Upper lobe of right lung (tissue), 1 donor: ENCODE measurements at places on chromosomes 5 and 9. TPM values are rescaled to one million over a fixed set of nuclear protein-coding genes. Genes with fewer than 3 reads are reported as not detected.
A peak's percentile ranks its signal among the peaks of the same experiment; 100 is the strongest.

DNA sequence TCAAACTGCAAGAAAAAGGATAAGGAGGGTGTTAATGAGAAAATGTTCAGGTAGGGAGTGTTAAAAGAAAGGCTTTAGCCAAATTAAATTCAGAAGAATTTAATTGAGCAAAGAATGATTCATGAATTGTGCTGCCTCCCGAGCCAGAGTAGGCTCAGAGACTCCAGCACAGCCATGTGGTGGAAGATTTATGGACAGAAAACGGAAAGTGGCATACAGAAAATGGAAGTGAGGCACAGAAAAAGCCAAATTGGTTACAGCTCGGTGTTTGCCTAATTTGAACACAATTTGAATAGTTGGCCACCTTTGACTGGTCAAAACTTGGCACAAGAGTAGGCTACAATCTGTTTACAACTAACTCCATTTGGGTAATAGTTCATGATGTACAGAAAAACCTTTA, 9.6 kb upstream of the SLC30A5 start:
- H3K4me1 ChIP-seq, result no peaks in the 10 kb centered on the region
- no peaks in the 10 kb centered on the region for H3K36me3 ChIP-seq
- H3K27me3 ChIP-seq, result no peaks in the 10 kb centered on the region

Gene RLN2
- not detected for total RNA-seq

DNA sequence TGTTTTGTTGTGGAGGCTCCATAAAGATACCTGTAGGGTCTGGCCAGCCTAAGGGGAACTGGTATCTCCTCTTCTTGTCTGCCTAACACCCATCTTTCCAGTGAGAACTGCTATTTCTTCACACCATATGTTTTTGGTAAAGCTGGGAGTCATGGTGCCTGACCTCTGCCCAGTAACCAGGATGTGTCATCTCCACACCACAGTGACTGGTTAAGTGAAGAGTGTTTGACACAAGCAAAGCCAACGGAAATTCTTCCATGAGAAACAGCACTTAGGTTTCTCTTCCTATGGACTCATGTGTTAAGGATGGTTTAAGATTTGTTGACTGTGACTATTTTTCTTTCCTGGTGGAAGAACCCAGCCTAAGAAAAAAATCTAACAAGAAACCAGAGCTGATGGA, 111.5 kb downstream of the HTR4 start:
- H3K36me3 ChIP-seq, result no peaks in the 10 kb centered on the region
- H3K27me3 ChIP-seq, result no peaks in the 10 kb centered on the region
- no peak overlapping the region for H3K4me3 ChIP-seq
- DNase-seq, result no peak

- peak; percentile 46 for DNase-seq
- peaks cover 71% of the 10 kb centered on the region for H3K36me3 ChIP-seq
- H3K4me1 ChIP-seq, result peaks cover 25% of the 10 kb centered on the region
- no peak overlapping the region for H3K4me3 ChIP-seq
- no peak overlapping the region for H3K27ac ChIP-seq
- H3K27me3 ChIP-seq, result no peaks in the 10 kb centered on the region
Measured at GRCh38 chr9:33469891-33470290, 3.8 kb downstream of the NOL6 start.

- no peaks in the 10 kb centered on the region for H3K27me3 ChIP-seq
- H3K4me1 ChIP-seq, result peaks cover 40% of the 10 kb centered on the region
- peak overlapping the region; percentile 6 for H3K27ac ChIP-seq
- no peak for DNase-seq
- no peaks in the 10 kb centered on the region for H3K36me3 ChIP-seq
- H3K4me3 ChIP-seq, result no peak overlapping the region
Measured at GRCh38 chr5:132499440-132500243, 9.1 kb upstream of the IRF1 start.

Gene GRXCR2
- not detected for total RNA-seq

Gene CCDC180
- 4.0 TPM for total RNA-seq

DNA sequence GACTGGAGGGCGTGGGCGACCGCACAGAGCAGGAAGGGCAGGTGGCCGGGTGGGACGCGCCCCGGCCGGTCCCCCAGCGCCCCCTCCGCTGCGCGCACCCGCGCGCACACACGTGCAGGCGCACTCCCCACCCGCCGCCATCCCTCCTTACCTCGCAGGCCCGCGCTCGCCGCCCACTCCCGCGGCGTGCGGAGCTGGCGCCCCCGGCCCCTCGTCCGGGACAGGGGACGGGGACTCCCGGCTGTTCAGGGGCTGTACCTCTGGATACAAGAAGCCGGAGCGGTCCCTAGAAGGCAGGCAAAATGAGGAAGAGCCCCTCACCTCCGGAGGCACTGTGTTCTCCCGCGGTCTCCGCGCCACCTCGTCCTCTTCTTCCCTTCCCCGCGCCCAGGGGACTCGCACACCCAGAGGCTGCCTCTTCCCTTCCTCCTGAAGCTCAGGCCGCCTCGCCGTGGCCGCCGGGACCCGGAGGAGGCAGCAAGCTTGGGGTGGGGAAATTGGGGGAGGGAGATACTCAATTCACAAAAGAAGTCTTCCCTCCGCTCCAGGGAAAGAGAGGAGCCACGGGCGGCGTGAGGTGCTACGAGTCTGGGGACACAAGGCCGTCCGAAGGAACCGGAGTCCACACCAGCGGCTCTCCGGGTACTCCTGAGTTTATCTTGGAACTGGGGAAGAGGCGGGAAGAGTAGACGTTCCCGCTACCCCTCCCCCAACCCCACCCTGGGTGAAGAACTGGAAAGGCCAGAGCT, 1.4 kb upstream of the GABRB2 start:
- H3K36me3 ChIP-seq, result no peaks in the 10 kb centered on the region
- no peak for DNase-seq
- no peak overlapping the region for H3K27ac ChIP-seq
- H3K27me3 ChIP-seq, result peaks cover 46% of the 10 kb centered on the region
- H3K4me3 ChIP-seq, result peak overlapping the region; percentile 49

Gene CEP120
- total RNA-seq, result 19.5 TPM

Gene UBE2R2
- total RNA-seq, result 36.7 TPM

Gene GABBR2
- total RNA-seq, result 0.84 TPM

DNA sequence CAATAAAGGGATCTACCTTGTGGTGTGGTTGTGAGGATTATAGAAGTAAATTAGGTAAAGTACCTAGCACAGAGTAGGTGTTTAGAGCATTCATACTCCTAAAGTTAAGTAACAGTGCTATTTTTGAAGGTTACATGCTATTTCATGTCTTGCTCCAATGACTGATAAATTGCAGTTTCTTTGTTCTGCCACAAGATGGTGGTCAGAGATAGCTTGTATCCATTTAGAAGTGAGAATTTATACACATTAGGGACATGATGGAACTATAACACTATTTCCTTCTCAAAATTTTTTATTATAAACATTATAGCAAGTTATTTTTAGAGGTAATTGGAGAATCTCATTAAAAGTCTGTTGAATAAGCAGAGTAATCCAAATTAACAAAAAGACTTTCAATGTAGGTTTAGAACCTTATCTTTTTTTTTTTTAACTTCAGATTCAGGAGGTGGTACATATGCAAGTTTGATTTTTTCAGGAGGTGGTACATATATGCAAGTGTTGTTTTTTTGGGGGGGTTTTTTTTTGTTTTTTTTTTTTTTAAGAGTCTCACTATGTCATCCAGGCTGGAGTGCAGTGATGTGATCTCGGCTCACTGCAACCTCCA, 17.1 kb downstream of the MTREX start:
- peaks cover 17% of the 10 kb centered on the region for H3K36me3 ChIP-seq
- no peak overlapping the region for H3K4me3 ChIP-seq
- no peaks in the 10 kb centered on the region for H3K27me3 ChIP-seq

Gene FST
- total RNA-seq, result 4.2 TPM

Gene RNF130
- 109 TPM for total RNA-seq

GRCh38 chr5:54804086-54804485, 181.3 kb downstream of the ESM1 start:
- H3K27ac ChIP-seq, result no peak overlapping the region
- no peaks in the 10 kb centered on the region for H3K27me3 ChIP-seq
- no peak for DNase-seq
- H3K36me3 ChIP-seq, result no peaks in the 10 kb centered on the region

Gene SLC6A18
- total RNA-seq, result not detected

- H3K27me3 ChIP-seq, result no peaks in the 10 kb centered on the region
- DNase-seq, result no peak
- no peaks in the 10 kb centered on the region for H3K36me3 ChIP-seq
- no peak overlapping the region for H3K4me3 ChIP-seq
- H3K27ac ChIP-seq, result no peak overlapping the region
Measured at GRCh38 chr9:33227741-33228140, 12.2 kb upstream of the SPINK4 start.
